SIG-M5 (cell line): ENCODE measurements at places on chromosomes 6 and 20.

DNA sequence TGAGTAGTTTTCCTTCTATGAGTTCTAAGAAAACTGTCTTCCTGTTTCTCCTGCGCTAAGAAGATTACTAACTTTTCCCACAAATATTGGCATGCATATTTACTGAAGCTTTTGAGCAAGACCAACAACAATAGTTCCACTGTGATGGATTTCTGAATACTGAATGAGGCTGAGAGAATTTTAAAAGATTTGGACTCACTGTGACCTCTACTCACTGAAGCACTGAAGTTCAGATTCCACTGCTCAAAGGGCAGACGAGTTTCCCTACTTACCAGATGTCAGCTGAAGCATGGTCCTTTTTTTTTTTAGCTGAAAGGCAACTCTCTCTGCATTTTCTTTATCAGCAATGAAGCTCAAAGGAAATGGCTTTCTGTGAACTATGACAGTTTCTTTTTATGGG lies 718.5 kb downstream of the RFPL4B start:
- no peak for DNase-seq

DNA sequence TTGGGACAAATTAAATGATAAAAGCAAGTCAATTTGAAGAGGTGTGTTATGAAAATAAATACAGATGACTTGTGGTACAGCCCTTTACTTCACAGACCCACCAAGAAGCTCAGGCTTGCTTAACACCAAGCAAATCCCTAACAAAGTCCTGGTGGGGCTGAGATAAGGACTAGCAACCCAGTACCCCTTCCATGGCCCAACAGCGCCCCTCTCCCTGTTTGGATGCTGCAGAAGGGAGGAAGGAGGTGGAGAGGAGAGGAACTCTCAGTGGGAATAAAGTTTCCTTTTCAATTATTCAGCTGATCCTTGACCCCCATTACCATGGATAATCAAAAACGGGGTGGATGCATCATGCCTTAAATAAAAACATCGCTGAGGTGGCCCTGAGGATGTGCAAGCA lies 4.5 kb upstream of the ZNF831 start:
- no peak for DNase-seq

DNA sequence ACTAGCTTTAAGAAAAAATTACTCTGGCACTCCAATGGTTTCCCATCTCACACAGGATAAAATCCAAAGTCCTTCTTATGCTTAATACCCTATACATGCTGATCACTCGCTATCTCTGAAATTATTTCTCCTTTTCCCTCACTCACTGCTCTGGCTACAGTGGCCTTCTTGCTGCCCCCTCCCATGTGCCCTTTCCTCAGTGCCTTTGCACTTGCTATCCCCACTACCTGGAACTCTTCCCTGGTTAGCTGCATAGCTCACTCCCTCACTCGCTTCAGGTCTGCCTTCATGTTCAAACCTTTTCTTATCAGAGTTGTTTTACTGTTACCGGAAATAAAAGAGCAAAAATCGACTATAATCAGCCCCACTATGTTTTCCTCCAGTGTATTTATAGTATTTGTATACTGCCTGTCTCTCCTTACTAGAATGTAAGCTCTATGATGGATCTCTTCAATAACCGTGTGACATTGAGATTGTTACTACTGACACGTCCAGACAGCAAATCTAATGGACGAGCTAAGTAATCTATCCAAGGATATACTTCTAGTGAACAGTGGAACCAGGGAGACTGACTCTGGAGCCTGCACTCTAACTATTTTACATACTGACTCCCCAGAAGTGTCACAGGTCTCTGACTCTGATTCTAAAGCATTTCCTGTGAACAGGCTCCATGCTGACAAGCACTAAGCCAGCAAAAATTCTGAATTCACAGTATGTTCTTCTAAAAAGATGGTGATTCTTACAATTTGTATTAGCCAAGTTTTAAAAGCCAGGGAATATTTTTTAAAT lies 25.1 kb downstream of the FKBP5 start:
- no peak for DNase-seq

DNA sequence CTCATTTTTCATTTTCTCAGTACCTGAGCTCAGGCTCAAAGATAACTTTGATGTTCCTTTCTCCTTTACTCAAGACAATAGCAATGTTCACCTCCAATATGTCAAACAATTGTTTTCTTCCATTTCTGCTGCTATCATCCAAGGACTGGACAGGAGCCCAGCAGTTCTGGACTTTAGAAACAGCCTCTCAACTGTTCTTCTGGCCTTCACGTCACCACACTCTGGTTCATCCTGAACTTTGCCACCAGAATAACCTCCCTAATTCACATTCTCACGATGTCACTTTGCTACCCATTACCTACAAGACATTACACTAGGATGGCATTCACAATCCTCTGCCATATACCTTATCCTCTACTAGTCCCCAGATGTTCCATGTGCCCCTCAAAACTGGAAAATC lies 60.6 kb upstream of the PLEKHG1 start:
- no peak for DNase-seq

- DNase-seq: no peak
These were observed 382.7 kb downstream of the THBS2 start for GRCh38 chr6:168870982-168871381.

GRCh38 chr20:48052475-48052835 lies 267.2 kb upstream of the SULF2 start:
- no peak for DNase-seq

GRCh38 chr6:27617700-27618689 lies 145.1 kb upstream of the ZNF184 start:
- DNase-seq: no peak
